GM20000 (cell line): ENCODE measurements at places on chromosomes 3 and 15.

DNA sequence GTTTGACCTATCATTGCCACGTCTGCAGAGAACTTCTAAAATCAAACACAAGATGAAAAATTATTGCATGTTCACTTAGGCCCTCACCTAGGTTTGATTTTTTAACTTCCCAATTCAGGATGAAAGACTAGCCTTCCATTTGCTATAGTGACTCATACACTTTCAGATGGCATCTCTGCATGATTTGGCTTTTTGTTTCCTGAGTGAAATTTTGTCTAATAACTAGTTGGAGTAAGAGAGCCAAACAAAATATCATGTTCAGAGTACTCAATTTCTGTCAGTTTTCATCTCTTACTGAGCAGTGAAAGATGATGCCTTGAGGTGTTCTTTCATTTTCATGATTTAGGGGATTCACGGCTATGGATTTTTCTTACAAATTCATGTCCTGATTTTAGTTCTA is 122.9 kb downstream of the NSUN3 start:
- no peak for DNase-seq

DNA sequence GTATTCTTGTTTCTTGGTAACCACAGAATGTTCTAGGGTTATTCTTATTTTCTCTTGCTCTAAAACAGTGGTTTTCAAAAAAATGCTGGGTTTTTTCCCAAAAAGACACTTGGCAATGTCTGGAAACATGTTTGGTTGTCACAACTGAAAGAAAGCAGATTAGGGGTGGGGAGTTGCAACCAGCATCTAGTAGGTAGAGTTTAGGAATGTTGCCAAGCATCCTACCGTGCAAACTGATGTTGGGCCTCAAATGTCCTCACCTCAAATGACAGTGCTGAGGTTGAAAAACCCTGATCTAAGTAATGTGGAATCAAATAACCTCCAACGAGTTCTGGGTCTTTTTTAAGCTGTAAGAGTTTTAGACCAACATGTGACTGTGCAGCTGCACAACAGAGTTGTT is 270.5 kb upstream of the STT3B start:
- no peak for DNase-seq

GRCh38 chr3:138023754-138024153 is 13.8 kb downstream of the CLDN18 start:
- no peak for DNase-seq

- DNase-seq: no peak
Observed at GRCh38 chr3:68878962-68879361, 53.4 kb downstream of the TAFA4 start.

DNA sequence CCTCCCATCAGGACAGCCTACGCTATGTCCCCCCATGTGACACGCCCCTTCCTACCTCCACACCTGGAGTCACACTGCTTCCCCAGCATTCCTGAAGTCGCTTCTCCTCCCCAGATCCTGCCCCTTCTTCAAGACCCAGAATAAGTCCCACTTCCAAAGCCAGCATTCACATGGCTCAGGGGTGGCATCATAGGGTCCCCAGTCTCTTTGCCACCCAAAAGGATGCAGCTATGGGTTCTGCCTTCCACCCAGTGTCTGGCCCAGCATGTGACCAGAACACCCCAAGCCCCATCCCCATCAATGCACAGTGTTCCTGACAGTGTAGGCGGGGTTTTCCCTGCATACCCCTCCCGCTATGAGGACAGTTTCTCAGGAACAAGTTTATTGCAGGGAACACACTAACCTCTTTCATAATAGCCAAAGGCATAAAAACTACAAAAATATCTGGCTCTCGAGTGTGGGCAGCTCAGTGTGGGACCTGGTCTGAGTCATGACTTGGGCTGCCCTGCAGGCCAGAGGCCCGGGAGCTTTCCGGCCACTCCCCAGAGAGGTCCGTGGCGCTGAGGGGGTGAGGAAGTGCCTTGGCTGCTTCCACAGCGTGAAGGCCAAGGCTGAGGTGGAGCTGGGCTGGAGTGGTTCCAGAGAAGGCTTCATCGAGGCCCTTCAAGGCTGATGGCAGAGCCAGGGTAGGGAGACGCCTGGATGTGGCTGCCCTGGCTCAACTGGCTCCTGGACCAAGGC is 5.8 kb downstream of the ISLR start:
- DNase-seq: no peak

- DNase-seq: peak; percentile 35
Observed at GRCh38 chr3:18445401-18446148, 20.4 kb upstream of the SATB1 start.
